ENCODE measurements at places on chromosomes 1 and 21.

GRCh38 chr1:240747907-240748306 lies 136.0 kb upstream of the GREM2 start:
- no peak for DNase-seq

DNA sequence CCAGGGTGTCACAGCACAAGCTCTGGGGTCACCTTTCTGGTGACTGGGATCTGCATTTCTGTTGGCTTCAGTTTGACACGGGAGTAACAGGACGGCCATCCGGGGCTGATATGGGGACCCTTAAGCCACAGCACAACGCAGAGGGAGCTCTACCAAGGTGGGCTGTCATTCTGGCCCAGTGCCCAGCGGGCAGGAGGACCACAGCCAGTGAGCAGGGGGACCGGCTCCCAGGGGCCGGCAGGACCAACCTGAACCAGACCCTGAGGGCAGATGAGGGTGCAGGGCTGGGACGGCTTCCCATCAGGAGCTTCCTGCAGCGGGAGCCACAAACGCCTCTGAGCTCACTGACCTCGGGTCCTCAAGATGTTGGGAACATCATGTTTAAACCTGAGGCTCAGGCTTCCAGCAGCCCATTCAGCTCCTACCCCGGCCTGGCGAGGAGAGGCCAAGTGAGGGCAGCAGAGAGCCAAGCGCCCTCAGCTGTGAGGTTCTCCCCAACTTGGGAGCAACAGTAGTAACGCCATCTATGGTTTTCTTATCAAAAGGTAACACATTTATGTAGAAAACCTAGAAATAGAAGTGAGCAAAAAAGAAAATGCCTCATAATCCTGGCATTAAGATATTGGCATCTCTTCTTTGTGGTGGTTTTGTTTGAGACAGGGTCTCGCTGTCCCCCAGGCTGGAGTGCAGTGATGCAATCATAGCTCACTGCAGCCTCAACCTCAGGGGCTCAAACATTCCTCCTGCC lies 26.8 kb downstream of the TMEM201 start:
- peak; percentile 38 for DNase-seq

GRCh38 chr1:82625537-82625936 lies 824.8 kb downstream of the ADGRL2 start:
- no peak for DNase-seq

DNA sequence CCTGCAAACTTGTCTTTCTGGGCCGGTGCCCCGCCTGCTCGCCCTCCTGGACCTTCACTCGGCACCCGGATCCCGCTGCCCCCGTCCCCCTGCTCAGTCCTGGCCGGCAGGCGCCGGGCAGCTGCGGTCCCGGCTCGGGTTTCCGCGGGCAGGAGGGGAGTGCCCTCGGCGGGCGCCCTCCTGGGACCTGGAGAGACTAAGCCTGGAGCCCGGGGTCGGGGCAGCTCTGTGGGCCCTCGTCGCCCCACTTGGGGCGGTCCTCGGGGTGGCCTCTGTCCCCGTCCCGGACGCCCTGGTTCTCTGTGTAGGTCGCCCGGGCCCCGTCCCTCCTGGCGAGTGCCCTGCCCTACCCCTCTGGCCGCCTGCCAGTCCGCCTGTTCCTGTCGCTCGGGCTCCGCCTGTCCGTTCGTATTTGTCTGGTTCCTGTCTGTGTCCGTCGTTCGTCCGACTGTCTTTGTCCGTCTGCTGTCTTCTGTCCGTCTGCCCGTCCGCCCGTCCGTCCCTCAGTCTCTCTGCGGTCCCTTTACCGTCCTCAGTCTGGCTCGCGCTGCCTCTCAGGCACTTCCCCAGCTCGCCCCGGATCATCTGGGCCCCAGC lies 490 bp downstream of the SERINC2 start:
- no peak for DNase-seq

DNA sequence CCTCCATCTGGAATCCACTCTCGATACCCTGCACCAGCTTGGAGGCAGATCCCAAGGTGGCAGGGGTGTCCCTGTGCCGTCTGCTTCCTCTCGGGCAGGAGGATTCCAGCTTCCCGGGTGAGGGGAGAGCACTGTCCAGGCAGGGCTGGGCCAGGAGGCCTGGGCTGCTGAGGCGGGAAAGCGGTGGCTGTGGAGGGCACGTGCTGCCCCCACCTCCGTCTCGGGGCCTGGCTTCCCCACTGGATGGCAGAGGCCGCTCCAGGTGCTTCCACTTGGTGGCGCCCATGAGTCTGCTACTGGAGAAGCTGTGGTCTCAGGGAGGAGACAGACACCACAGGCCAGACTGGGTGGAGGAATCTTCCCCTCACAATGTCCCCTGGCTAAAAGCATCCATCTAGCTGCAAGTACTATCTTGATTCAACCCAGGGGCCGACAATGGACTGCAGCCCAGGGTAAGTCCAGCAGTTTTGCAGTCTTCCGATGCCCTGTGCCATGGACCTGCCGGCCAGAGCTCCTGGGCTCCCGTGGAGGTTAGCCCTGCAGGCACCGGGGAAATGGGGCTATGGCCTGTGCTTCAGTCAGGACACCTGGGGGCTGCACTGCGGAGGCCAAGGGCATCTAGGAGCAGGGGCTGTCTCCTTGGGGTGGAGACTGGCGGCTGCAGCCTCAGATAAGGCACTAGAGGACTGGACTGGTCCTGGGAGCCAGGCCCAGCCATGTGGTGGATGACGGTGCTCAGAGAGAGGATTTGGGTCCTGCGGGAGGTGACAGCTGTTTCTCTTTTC lies 41.3 kb upstream of the EIF4G3 start:
- DNase-seq = no peak

GRCh38 chr1:4759671-4760070 lies 105.3 kb downstream of the AJAP1 start:
- DNase-seq = no peak

- DNase-seq = no peak
Measured at GRCh38 chr1:117650840-117651568, 45.2 kb downstream of the TENT5C start.

- DNase-seq = no peak
Measured at GRCh38 chr1:19032701-19033514, 76.4 kb upstream of the IFFO2 start.

DNA sequence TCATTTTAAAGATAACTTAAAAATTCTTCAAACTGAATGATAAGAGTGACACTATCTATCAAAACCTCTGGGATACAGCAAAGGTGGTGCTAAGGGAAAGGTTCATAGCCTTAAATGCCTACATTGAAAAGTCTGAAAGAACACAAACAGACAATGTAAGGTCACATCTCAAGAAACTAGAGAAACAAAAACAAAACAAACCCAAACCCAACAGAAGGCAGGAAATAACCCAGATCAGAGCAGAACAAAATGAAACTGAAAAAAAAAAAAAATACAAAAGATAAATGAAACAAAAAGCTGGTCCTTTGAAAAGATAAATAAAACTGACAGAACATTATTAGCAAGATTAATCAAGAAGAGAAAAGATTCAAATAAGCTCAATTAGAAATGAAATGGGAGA lies 6.8 kb downstream of the ODF2L start:
- no peak for DNase-seq

DNA sequence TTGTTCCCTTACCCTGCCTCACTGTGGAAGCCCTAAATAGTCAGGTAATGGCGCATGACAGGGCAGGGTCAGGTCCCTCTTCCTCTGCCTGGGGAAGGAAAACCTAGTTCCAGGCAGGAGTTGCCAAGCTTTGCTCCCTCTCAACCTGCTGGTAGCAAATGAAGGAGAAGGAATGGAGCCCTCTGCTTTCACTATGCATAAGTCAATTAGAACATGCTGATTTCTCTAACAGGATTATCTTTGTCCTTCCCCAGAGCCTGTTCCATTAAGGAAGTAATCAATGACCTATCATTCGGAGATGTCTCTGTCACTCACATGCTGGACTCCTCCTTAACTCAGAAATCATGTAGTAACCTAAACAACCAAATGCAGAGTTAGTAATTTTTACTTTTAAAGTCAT lies 161.8 kb upstream of the NFIA start:
- no peak for DNase-seq

DNA sequence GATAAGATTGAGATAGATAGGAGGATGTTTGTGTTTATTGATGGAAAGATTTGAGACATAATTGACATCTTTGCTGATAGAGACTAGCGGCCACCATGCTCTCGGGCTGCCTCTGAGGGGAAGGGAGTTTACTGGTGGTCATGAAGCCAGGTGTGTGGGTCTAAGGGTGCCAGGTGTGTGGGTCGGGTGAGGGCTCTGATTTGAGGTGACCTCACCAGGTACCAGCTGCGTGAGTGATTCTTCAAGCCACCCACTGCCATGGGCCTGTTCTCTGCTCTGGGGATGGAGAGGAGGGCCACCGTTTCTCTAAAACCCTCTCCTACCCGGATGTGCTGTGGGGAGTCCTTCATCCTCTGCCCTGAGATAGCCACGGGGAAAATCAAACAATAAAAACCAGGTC lies 3.2 kb downstream of the UBASH3A start:
- no peak for DNase-seq

- DNase-seq = no peak
Measured at GRCh38 chr1:38546636-38547035, 312.9 kb downstream of the RRAGC start.

DNA sequence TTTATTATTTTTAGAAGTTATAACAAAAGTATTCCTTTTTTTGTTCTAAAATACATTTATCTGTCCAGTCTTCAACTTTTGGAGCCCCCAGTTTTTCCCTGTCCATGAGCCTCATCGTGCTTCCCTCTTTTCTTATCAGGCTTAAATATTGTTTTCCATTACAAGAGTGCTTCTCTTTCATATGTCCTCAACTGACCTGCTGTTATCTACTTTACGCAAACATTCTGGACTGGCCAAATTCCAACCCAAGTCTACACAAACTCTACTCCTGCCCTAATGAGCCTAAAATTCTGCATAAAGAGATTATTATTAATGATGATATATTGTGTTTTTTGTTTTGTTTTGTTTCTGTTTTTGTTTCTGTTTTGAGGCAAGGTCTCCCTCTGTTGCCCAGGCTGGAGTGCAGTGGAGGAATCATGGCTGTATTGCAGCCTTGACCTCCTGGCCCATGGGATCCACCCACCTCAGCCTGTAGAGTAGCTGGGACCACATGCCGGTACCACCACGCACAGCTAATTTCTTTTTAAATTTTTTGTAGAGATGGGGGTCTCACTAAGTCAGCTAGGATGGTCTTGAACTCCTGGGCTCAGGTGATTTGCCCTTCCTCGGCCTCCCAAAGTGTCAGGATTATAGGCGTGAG lies 318.8 kb upstream of the NEGR1 start:
- no peak for DNase-seq
